ENCODE measurements at places on chromosomes 6 and 20.

GRCh38 chr6:158633127-158633526, 11.4 kb downstream of the DYNLT1 start:
- DNase-seq, result no peak

DNA sequence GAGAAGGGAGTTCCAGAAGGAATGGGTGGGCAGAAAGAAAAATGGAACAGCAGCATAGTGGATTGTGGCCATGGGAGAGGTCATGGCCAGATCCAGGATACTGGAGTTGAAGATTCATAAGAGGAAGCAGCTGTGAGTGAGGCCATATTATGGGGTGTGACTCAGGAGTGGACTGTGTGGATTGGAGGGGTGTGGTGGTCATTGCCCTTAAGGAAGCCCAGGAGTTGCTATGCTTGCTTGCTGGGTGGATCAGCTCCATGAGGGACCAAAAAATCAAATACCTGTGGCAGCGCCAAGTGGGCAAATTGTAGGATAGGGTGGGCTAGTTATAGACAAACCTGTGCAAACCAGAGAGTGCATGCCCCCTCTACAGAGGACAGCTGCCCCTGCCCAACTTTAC, 18.3 kb downstream of the LRRC1 start:
- DNase-seq, result no peak

- DNase-seq, result no peak
Measured at GRCh38 chr6:159008656-159009288, 8.8 kb upstream of the RSPH3 start.

GRCh38 chr6:2797564-2798031, 32.4 kb downstream of the WRNIP1 start:
- no peak for DNase-seq

- DNase-seq, result no peak
Measured at GRCh38 chr20:19094959-19095541, 117.4 kb upstream of the SLC24A3 start.

DNA sequence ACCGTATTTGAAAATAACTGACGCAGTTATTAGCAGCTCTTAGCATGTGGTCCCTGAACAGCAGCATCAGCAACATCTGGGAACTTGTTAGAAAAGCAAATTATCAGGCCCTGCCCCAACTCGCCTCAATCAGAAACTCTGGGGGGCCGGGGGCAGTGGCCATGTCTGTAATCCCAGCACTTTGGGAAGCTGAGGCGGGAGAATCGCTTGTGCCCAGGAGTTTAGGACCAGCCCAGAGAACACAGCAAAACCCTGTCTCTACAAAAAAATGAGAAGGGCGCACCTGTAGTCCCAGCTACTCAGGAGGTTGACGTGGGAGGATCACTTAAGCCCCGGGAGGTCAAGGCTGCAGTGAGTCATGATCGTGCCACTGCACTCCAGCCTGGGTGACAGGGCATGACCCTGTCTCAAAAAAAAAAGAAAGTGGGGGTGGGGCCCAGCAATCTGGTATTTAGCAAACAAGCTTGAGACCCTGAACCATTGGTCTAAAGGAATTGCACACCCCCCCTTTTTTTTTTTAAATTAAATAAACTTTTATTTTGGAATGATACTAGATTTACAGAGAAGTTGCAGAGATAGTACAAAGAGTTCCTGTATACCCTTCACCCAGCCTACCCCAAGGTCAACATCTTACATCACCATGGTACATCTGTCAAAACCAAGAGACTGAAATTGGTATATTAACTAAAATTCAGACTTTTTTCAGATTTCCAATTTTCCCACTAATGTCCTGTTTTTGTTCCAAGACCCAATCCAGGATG, 6.7 kb downstream of the SRXN1 start:
- no peak for DNase-seq

- DNase-seq, result no peak
Measured at GRCh38 chr6:46129291-46129628, 529 bp upstream of the ENPP4 start.

DNA sequence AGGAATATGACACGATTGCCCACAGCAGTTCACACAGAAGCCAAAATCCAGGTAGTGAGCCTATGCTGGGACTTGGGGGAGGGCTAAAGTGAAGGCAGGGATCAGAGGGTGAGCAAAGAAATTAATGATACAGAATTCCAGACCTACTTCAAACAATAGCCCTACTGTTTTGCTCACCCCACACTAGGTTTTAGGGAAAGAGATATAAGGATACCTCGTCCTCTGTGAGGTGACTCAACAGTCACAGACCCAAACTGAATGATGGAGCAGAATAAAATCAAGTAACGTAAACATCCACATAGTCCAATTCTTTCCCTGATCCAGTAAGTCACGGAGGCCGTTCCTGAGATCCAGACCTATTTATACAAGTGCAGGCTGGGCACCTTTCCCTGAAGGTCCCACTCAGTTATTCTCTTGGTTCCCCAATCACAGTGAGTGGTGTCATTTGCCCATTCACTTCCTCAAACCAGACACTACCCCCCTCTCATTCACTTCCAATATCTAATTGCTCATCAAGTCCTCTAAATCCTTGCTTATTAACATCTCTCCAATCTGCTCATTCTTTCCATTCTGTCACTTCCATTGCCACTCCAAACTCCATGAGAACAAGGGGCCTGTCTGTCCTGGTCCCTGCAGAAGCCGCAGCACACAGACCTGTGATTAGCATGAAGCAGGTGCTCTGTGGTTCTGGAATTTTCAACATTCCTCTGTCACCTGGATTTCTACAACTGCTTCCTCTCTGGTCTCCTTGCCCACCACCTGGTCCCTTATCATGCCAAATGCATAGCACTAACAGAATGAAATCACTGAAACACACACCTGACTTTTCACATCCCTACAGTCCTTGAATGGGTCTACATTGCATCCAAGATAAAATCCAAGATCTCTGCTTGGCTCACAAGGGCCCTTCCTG, 55.9 kb downstream of the ATXN1 start:
- DNase-seq, result no peak

DNA sequence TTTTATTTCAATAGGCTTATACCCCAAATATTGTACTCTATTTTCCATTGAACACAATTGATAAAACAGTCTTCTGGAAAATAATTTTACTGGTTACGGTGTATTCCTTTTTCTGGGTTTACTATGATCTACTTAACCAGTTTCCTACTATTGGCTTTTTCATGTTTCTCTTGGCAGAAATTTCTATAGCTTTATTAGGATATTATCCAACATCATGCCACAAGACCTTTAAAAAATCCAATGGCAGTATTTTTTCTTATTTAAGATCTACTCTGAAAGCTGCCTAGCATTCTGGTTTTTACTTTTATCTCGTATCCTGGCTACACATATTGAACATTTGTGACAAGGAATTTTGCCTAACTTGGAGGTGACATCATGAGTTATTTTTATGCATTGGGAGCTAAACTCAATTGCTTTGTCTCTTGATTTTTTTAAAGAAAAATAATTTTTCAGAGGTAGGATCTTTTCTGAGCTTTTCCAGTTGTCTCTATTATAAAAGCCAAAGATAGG, 45.5 kb downstream of the SLC9A8 start:
- no peak for DNase-seq

- no peak for DNase-seq
Measured at GRCh38 chr20:5072756-5073659, 46.8 kb downstream of the PCNA start.

DNA sequence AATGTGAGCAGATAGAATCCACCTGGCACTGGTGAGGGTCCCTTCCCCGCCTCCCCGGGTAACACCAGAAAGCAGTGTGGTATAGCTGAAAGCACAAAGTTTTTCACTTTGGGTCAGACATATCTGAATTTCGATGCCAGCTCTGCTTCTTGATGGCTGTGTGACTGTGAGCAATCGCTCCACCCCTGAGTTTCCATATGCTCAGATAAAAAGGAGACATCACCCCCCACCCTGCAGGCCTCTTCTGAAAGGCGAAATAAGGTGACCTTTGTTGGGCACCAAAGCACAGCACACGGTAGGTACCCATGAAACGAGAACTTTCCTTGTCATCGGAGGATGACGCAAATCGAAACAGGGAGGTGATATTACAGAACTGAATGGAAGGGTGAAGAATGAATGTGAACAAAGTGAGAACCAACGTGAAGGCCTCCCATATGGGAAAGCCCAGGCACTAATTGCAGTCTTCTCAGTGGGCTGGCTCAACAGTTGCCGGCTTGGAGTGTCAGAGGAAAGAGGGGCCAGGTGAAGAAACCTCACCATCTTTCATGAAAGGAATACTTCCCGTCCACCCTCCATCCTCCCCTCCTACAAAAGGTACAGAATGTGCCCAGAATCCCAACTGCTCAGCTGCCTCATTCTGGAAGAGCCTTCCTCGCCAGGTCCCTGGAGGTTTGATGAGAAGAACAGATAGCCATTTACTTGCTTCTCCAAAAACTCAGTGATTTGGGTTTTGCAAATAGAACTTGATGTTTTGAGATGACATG, 61.8 kb downstream of the NFATC2 start:
- no peak for DNase-seq

DNA sequence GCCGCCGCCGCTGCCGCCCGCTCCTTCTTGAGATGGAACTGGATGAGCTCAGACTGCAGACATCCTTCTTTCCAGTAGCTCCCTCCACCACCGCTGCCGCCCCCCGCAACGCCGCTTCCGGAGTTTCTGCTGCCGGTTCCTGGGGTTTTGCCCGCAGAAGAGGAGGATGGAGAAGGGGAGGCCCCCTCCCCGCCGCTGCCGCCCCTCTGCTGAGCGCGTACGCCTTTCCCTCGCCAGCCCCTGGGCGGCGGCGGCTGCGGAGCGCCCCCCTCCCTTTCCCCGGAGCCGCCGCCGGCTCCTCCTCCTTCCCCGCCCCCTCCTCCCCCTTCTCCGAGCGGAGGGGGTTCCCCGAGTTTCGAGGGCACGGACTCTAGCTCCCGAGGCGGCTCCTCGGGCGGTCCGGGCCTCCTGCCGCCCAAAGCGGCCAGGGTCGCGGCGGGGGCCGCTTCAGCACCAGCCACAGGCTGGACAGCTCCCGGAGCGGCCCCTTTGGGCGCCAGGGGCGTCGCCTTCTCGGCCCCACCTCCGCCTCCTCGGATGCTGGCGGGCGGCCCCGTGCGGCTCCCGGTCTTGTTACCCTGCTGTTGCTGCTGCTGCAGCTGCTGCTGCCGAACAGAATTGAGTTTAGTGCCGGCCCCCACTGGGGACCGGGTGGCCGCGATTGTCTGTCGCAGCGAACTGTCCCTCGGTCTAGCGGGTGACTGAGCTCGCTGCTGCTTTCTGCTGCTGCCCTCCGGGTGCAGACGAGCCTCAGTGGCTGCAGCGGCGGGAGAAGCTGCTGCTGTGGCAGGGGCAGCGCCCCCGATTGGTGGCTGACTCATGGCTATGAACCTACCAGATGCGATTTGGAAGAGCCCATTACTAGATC, 3.1 kb downstream of the MTCL3 start:
- DNase-seq, result peak; percentile 83

GRCh38 chr20:9852566-9852965, 13.7 kb upstream of the PAK5 start:
- DNase-seq, result no peak

DNA sequence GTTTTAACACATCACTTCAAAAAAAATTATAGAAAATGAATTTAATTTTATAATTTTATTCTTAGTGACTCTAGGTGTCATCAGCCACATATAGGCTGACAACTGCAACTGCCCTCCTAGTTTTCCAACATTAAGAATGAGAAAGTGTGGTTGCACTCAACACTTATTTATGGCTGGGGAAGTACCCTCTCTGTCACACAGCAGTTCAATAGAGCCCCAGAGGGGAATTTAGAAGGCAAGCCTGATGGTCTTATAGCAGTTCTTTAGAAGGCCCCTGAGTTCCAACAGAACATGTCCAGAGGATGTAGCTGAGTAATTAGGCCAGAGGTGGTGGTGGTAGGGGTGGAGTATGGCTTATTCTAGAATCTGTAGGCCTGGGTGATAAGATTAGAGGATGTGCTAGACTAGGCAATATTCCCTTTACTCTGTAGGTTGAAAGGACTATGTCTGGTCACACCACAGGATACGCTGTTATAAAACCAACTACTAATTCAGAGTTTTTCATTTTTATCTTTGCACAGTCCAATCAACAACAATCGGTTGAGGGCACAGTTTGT, 226.5 kb upstream of the CITED2 start:
- no peak for DNase-seq

DNA sequence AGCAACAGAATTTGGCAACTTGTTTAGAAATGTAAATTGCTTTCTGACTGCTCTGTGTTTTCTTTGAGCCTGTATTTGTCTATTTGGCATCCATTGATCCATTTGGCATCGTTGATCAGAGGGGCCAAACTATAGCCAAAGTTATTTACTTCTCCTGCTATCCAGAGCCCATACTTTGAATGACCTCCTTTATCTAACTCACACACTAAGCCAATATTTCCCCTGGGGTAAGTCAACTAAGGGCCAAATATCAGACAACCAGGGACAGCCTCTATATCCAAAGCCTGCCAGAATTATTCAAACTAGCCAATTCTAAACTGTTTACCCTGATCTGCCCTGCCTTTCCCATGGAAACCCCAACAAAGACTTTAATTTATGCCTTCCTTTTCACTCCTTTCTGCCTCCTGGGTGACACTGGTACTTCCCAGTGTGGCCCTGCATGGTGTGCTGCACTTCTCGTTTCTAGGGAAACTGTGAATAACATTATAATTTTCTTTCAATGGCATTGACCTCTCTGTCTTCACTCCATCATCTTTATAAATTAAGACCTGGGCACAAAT, 19.8 kb upstream of the ZNF184 start:
- DNase-seq, result no peak

DNA sequence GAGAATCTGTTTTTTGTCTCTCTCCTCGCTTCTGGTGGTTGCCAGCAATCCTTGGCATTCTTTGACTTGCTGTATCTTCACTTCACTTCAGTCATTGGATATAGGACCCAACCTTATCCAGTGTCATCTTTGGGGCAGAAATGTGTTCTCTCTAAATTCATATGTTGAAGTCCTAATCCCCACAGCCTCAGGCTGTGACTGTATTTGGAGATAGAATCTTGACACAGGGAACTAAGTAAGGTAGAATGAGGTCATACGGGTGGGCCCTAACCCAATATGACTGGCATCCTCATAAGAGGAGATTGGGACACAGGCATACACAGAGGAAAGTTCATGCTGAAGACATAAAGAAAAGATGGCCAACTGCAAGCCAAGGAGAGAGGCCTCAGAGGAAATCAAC, 51.9 kb upstream of the TPD52L1 start:
- DNase-seq, result no peak

DNA sequence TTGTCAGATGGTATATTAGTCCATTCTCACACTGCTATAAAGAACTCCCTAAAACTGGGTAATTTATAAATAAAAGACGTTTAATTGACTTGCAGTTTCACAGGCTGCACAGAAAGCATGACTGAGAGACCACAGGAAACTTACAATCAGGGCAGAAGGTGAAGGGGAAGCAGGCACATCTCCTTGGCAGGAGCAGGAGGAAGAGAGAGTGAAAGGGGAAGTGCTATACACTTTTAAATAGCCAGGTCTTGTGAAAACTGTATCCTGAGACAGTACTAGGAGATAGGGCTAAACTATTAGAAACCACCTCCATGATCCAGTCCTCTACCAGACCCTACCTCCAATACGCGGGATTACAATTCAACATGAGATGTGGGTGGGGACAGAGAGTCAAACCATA, 193.9 kb upstream of the KCNG1 start:
- DNase-seq, result no peak

Data from HEK293T (cell line).